Trophoblast cell (in vitro differentiated cells and primary cell): ENCODE measurements at places on chromosomes 2 and 18.

DNA sequence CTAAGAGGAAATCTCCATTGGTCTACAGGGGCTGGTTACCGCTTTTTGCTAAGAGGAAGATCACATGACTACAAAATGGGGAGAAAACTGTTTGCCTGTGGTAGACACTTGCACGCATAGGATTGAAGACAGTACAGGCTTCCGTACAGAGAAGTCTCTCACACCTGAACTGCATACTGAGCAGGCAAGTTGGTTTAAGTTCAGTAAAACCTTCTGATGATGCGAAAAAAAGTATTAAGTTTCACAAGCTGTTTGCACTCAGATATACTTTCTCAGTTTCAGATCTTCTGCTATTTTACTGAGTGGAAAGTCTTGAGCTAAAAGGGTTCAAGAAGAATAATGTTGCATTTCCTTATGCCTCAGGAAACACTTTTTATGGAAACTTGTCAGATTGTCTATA is 292.2 kb upstream of the MC4R start:
- DNase-seq = no peak

DNA sequence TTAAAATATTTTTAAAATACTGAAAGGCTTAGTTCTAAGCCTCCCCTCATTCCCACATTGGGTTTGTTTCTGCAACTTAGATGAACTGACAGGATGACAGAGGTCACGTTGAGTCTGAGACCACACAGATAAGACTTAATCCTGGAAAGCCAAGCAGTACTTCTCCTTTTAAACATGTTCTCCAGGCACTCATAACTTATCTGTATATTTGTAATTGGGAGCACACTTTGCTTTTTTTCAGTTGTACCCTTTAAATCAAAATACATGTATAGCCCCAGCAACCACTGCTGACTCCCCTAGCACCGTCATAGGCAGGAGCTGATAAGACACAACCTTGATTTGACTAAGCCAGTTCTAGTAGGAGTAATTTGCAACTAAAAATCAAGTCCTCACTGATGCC is 394.8 kb downstream of the PID1 start:
- DNase-seq = no peak

DNA sequence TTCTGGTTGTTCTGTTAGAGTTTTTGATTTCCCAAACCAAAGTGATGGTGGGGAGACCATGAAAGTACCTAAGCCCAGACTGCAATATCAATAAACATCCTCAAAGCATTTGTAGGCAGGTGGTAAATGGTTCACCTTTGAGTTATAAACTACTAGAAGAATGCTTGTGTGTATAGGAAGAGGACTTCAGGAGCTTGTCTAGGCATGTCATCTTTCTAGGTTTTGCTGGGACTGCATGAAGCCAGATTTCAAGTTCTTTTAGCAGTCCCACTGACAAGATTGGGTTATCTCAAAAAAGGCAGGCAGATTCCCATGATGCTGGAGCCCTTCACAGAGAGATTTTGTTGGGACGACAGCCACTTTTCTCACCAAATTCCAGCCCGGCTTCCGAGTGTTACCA is 135.3 kb downstream of the KCNE4 start:
- no peak for DNase-seq

DNA sequence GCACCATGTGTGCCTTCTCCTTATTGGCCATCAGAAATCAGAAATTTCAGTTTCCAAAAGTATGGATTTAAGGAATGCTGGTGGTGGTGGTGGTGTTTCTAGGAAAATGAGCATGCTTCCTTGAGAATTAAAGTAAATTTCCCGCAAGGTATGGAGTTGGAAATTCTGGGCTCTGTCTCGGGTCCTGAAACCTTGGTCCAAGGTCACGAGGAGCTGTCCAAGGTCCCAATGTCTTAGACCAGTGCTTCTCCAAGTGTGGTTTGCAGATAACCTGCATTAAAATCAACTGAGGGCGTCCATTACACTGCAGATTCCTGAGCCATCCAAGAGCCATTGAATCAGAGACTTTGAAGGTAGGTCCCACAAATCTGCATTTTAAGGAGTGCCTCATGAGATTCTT is 210.9 kb upstream of the PKDCC start:
- peak; percentile 31 for DNase-seq

DNA sequence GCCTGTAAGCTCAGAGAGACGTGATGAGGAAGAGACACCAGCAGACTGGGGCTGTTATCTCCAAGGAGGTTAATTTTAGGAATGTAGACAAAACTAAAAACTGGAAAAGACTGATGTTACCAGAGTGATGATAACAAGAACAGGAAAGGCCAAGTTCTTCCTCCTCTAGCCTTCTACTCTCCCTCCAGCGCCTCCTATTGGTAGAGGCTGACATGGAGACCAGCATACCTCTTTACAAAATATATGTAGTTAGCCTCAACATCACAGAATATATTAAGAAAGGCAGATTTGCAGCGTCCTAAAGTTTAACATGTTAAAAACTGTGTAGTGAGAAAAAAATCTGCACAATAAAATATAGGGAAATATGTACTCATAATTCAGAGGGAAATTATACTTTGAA is 66.0 kb downstream of the TCF4 start:
- DNase-seq = peak; percentile 33

DNA sequence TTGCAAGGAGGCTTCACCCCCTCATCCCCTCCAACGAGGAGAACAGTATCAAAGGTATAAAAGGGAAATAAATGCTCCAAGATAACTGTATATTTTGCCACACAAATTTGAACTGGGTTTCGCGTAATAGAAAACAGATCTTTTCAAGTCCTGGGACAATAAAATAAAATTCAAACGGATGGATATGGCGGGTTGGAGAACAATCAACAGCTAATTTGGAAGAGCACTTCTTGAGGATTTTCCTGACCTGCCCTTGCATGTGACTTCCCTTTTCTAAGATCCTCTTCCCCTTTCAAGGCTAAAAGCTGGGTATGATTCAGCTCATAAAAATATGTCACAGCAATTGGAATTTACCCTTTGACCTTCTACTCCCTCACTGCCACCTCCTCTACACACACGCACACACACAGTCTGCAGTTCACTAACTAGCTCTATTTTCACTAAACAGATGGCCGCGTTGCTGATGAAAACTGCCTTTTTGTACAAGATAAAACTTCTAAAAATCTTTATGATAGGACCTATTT is 386.9 kb downstream of the FIGN start:
- peak; percentile 41 for DNase-seq

DNA sequence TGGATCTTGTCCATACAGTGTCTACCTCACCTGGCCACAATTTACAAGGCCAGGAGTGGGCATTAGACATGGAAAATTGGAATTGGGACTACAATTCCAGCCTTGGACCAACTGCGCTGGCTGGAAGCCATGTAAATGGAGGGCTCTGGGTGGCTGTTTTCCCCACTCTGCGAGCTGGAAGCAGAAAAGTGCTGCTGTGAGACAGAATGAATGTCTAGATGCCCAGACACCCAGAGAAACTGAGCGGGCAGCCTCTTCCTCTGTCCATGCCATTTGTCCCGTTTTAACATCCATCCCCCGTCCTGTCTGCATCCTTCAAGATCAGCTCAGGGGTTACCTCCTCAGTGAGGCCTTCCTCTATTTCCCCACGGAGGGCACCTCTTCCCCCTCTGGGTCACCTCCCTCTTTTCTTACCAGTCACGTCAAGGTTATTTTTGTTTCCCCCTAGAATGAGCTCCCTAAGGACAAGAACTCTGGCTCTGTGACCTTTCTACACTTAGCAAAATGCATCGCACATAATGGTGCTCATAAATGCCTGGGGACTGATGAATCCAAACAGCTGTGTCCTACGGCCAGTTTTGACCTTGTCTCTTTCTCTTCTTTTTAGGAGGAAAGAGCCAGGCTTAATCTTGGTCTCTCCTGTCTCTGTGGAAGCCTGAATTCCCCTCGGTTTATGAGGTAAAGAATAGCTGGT is 41.2 kb downstream of the MCFD2 start:
- peak; percentile 31 for DNase-seq

DNA sequence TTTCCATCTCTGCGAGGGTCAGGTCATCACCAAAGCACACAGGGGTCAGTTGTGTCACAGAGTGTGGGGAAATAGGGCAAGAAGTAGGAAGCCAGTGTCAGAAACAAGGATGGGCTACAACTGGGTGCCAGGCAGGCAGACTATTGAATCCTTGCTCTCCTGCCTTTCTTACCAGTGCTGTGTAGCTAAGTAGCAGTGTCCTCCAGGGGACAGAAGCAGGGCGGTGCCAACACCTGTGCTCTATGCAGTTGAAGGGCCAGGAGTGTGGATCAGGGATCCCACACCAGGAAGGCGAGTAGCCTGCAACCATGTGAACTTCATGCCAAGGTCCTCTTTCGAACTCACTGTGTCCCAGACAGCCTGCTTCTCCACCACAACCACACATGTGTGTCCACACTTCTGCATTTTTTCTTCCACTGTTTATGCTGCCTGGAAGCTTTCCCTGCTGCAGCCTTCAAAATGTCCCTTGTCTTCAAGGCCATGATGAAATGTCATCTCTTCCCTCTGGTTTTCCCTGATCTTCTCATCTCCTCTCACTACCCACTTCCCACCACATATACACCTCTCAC is 25.4 kb upstream of the REG3G start:
- DNase-seq = no peak

- DNase-seq = no peak
Observed at GRCh38 chr18:37107748-37108522, 279.0 kb downstream of the KIAA1328 start.
